Transverse colon (tissue), 4 donors: ENCODE measurements at places on chromosomes 5 and 9.

DNA sequence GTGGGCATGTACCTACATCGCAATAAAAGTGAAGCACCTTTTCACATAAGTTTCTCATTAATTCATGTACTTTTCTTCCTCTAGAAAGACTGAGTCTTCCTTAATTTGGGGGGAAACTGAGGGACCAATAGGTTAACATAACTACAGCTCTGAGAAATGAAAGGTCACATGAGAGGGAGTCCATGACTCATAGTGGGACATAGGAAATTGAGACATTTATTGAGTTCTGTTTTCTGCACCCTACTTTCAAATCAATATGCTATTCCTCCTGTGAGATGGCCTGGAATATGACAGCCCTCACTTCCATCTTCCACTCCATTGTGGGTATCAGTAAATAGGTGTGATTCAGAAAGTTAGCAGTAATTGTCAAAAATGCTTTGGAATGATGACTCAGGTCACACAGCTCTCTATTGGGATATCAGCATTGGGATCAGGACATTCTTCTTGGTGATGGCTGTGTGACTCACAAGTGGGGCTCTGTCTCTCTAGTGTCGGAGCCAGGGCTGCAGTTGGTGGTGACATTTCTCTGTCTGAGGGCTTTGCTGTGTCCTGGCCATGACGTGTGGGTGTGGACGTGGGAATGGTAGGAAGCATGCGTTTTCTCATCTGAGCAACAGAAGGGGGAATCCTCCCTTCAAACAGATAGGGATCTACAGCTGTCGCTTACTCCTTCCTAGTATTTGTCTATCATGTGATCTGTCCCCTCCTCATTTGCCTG is 125.0 kb downstream of the TRIO start:
- no peaks in the 10 kb centered on the region for H3K27me3 ChIP-seq
- no peaks in the 10 kb centered on the region for H3K36me3 ChIP-seq
- H3K4me1 ChIP-seq = peaks cover 62% of the 10 kb centered on the region
- H3K4me3 ChIP-seq = no peak overlapping the region
- peak overlapping the region; percentile 74 for H3K27ac ChIP-seq

- DNase-seq = no peak
- peaks cover 17% of the 10 kb centered on the region for H3K4me1 ChIP-seq
- no peak overlapping the region for H3K4me3 ChIP-seq
- no peaks in the 10 kb centered on the region for H3K36me3 ChIP-seq
- no peaks in the 10 kb centered on the region for H3K27me3 ChIP-seq
- peak overlapping the region; percentile 88 for H3K27ac ChIP-seq
These were observed 9.6 kb upstream of the IL17B start for GRCh38 chr5:149388498-149389190.

GRCh38 chr9:34084562-34084961 is 35.9 kb upstream of the UBAP2 start:
- peak overlapping the region; percentile 58 for H3K27ac ChIP-seq
- no peaks in the 10 kb centered on the region for H3K4me1 ChIP-seq
- peak; percentile 14 for DNase-seq
- H3K36me3 ChIP-seq = no peaks in the 10 kb centered on the region

GRCh38 chr9:92506184-92506857 is 24.0 kb upstream of the ASPN start:
- H3K4me1 ChIP-seq = peaks cover 37% of the 10 kb centered on the region
- H3K27me3 ChIP-seq = no peaks in the 10 kb centered on the region
- H3K27ac ChIP-seq = peak overlapping the region; percentile 62
- no peaks in the 10 kb centered on the region for H3K36me3 ChIP-seq

DNA sequence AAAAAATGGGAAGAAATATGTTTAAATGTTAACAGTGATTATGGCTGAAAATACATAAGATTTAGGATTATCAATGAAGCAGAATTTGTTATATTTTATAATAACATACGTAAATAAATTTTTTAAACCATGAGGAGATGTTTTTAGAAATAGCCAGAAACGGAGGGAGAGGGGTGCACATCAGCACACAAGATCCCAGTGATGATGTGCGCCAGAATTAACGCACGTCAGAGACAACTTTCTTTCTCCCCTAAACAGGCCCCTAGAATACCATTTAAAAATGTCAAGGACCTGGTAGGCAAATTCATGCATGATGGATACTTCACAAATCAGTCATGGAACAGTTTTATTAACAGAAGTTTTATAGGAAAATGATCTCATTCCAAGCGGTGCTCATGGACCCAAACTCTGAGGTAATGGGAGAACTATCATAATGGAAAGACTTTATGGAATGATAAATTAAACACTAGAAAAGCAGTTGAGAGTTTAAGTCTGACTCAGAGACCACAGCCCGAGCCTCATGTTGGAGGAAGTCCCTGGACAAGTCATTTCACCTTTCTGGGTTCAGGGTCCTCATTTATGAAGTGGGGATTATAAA is 258.9 kb upstream of the GAS1 start:
- no peaks in the 10 kb centered on the region for H3K4me1 ChIP-seq
- no peak overlapping the region for H3K4me3 ChIP-seq
- no peak for DNase-seq
- no peaks in the 10 kb centered on the region for H3K36me3 ChIP-seq
- no peak overlapping the region for H3K27ac ChIP-seq
- no peaks in the 10 kb centered on the region for H3K27me3 ChIP-seq

GRCh38 chr5:18553269-18553668 is 919.0 kb downstream of the TAF11L14 start:
- no peak overlapping the region for H3K4me3 ChIP-seq
- no peaks in the 10 kb centered on the region for H3K36me3 ChIP-seq
- no peaks in the 10 kb centered on the region for H3K4me1 ChIP-seq

GRCh38 chr9:99415606-99416005 is 193.5 kb downstream of the SEC61B start:
- no peaks in the 10 kb centered on the region for H3K27me3 ChIP-seq
- DNase-seq = no peak
- no peaks in the 10 kb centered on the region for H3K36me3 ChIP-seq

GRCh38 chr9:81410201-81410600 is 279.1 kb downstream of the TLE1 start:
- H3K4me1 ChIP-seq = no peaks in the 10 kb centered on the region
- no peaks in the 10 kb centered on the region for H3K27me3 ChIP-seq
- no peaks in the 10 kb centered on the region for H3K36me3 ChIP-seq
- no peak for DNase-seq

GRCh38 chr5:90168399-90168798 is 241.2 kb downstream of the CETN3 start:
- H3K27me3 ChIP-seq = no peaks in the 10 kb centered on the region
- DNase-seq = no peak
- peaks cover 16% of the 10 kb centered on the region for H3K4me1 ChIP-seq
- H3K36me3 ChIP-seq = no peaks in the 10 kb centered on the region
- H3K4me3 ChIP-seq = no peak overlapping the region
- no peak overlapping the region for H3K27ac ChIP-seq

DNA sequence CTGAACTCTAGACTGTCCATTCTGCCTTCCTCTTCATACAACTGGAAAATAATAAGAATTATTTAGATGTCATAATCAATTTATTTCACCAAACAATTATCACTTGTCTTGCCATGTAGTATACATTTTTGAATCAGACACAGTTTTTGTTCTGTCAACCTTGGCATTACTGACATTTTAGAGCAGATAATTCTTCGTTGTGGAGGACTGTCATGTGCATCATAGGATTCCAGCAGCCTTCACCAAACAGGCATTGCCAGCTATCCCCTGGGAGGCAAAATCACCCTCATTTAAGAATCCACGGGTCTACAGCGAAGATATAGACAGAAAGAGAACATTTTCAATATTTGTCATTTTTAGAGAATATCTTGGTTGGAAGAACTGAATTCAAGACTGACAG is 293.9 kb downstream of the KDM4C start:
- H3K4me3 ChIP-seq = no peak overlapping the region
- no peak for DNase-seq
- H3K27me3 ChIP-seq = no peaks in the 10 kb centered on the region
- H3K36me3 ChIP-seq = no peaks in the 10 kb centered on the region
- H3K27ac ChIP-seq = no peak overlapping the region

DNA sequence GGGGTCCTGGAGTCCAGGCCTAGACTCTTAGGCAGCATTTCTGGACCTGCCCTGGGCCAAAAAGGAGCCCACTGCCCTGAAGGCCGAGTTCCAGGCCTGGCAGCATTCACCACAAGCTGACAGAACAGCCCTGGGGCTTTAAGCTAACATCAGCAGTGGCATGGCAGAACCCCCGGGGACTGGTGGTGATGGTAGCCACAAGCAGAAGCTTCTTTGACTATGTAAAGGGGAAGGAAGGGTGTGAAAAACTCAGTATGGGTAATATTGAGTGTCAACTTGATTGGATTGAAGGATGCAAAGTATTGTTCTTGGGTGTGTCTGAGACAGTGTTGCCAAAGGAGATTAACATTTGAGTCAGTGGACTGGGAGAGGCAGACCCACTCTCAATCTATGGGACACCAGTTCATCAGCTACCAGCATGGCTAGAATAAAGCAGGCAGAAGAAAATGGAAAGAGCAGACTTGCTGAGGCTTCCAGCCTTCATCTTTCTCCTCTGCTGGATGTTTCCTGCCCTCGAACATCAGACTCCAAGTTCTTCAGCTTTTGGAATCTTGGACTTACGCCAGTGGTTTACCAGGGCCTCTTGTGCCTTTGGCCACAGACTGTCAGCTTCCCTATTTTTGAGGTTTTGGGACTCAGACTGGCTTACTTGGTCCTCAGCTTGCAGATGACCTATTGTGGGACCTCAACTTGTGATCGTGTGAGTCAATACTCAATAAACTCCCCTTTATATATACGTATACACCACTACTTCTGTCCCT is 661.0 kb upstream of the C9orf72 start:
- DNase-seq = no peak
- no peaks in the 10 kb centered on the region for H3K36me3 ChIP-seq
- H3K4me3 ChIP-seq = no peak overlapping the region
- H3K4me1 ChIP-seq = no peaks in the 10 kb centered on the region
- H3K27ac ChIP-seq = no peak overlapping the region
- H3K27me3 ChIP-seq = no peaks in the 10 kb centered on the region

DNA sequence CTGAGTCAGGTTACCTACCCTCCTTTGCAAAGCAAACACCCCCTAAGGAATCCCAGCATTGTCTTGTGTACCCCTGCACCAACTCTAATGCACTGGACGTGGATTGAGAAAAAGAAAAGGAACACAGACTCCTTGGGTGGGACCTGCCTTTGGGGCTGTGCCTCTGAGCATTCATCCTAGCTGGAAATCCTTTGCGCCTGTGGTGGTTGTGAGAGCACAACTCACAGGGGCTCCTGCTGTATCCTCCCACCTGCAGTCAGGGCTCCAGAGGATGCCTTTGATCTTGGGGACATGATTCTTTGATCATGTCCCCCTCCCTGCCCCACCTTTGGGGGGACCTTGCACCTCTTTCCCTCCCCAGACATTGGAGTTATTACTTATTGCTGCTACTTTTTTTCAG is 338.5 kb downstream of the GADD45G start:
- no peaks in the 10 kb centered on the region for H3K27me3 ChIP-seq
- peaks cover 7% of the 10 kb centered on the region for H3K4me1 ChIP-seq
- DNase-seq = no peak

- no peaks in the 10 kb centered on the region for H3K27me3 ChIP-seq
- no peaks in the 10 kb centered on the region for H3K36me3 ChIP-seq
- H3K4me3 ChIP-seq = no peak overlapping the region
- no peak for DNase-seq
- H3K27ac ChIP-seq = no peak overlapping the region
These were observed 405.2 kb downstream of the SEMA5A start for GRCh38 chr5:9140711-9141110.

- no peaks in the 10 kb centered on the region for H3K4me1 ChIP-seq
- H3K4me3 ChIP-seq = no peak overlapping the region
- no peak overlapping the region for H3K27ac ChIP-seq
These were observed 150.8 kb upstream of the NR3C1 start for GRCh38 chr5:143554187-143554717.

- no peaks in the 10 kb centered on the region for H3K4me1 ChIP-seq
- H3K36me3 ChIP-seq = no peaks in the 10 kb centered on the region
- H3K4me3 ChIP-seq = no peak overlapping the region
These were observed 140.6 kb upstream of the LIFR start for GRCh38 chr5:38697013-38697412.

GRCh38 chr5:107594253-107595045 is 76.3 kb downstream of the EFNA5 start:
- peak; percentile 37 for DNase-seq
- H3K27me3 ChIP-seq = no peaks in the 10 kb centered on the region
- no peaks in the 10 kb centered on the region for H3K36me3 ChIP-seq
- H3K27ac ChIP-seq = peak overlapping the region; percentile 26
- no peak overlapping the region for H3K4me3 ChIP-seq

DNA sequence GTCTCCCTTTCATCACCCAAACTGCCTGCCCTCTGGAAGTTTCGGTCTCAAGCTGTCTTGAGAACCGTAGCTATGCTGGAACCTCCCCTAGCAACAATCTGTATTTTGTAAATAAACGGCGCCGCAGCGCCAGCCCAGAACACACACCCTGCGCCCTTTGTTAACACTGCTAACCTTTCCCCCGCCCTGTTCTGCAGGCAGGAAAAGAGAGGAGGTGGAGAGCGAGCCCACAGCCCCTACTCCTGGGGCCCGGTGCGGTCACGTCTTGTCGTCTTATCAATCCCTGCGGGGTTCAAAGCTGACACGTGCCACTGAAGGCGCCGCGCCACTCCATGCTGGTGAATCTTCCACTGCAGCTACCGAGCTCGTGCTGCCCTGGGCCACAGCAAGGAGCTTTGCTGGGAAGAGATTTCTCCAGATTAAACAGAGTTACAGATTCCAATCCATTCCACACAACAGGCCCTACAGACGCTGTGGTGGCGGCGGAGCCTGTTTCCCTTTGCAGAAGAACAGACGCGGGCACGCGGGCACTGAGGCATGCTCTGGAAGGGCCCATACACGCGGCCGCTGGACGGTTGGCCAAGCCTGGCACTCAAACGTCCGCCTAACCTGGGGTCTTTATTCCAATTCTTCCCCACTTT is 25.3 kb downstream of the ZDHHC11B start:
- H3K27me3 ChIP-seq = no peaks in the 10 kb centered on the region
- peaks cover 28% of the 10 kb centered on the region for H3K4me1 ChIP-seq
- DNase-seq = peak; percentile 84
- H3K36me3 ChIP-seq = no peaks in the 10 kb centered on the region
- peak overlapping the region; percentile 42 for H3K27ac ChIP-seq

- H3K4me1 ChIP-seq = peaks cover 4% of the 10 kb centered on the region
- DNase-seq = peak; percentile 76
- H3K4me3 ChIP-seq = no peak overlapping the region
- no peaks in the 10 kb centered on the region for H3K27me3 ChIP-seq
- H3K27ac ChIP-seq = no peak overlapping the region
These were observed 83.5 kb downstream of the PDE4D start for GRCh38 chr5:59810041-59810440.
